ENCODE measurements at places on chromosomes 5 and 9. TPM values are rescaled to one million over a fixed set of nuclear protein-coding genes. Genes with fewer than 3 reads are reported as not detected.

- no peak for DNase-seq
- H3K27me3 ChIP-seq: no peaks in the 10 kb centered on the region
- H3K36me3 ChIP-seq: no peaks in the 10 kb centered on the region
- peaks cover 6% of the 10 kb centered on the region for H3K4me1 ChIP-seq
- no peak overlapping the region for H3K4me3 ChIP-seq
These were observed 16.0 kb downstream of the SLC36A1 start for GRCh38 chr5:151463137-151464029.

- no peaks in the 10 kb centered on the region for H3K36me3 ChIP-seq
- no peak overlapping the region for H3K4me3 ChIP-seq
These were observed 55.3 kb downstream of the RPS23 start for GRCh38 chr5:82222597-82223574.

GRCh38 chr5:171702135-171702770 is 83.4 kb upstream of the SMIM23 start:
- peaks cover 20% of the 10 kb centered on the region for H3K27me3 ChIP-seq
- H3K36me3 ChIP-seq: no peaks in the 10 kb centered on the region
- H3K4me1 ChIP-seq: no peaks in the 10 kb centered on the region

GRCh38 chr9:77961541-77961940 is 70.1 kb downstream of the GNAQ start:
- H3K36me3 ChIP-seq: no peaks in the 10 kb centered on the region
- no peak overlapping the region for H3K4me3 ChIP-seq
- no peak for DNase-seq
- peak overlapping the region; percentile 83 for H3K27ac ChIP-seq

DNA sequence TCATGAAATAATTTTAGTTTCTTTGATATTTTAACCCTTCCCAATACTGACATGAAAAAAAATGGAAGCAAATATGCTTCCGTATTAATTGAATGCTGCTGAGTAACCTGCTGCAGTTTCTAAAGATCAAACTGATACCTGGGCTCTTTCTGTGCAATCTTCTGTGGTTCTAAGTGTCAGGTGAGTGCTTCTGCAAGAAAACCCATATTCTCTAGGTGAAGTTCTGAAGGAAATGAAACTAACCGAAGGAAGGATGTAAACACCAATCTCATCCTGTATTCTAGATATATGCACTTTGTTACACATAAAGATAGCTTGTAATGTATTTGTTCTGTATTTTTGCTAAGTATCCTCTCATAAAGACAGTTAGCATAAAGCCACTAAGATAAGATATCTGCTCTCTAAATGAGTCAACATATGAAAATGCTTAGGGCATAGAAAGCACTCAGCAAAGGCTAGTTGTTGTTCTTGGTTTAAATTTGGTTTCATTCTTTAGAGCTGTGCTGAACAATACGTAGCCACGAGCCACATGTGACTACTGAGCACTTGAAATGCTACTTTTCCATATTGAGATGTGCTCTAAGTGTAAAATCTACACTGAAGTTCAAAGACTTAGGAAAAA is 52.0 kb downstream of the ITGA2 start:
- no peak for DNase-seq
- H3K4me3 ChIP-seq: peak overlapping the region; percentile 72
- H3K36me3 ChIP-seq: no peaks in the 10 kb centered on the region
- H3K27me3 ChIP-seq: peaks cover 20% of the 10 kb centered on the region
- H3K27ac ChIP-seq: peak overlapping the region; percentile 22

DNA sequence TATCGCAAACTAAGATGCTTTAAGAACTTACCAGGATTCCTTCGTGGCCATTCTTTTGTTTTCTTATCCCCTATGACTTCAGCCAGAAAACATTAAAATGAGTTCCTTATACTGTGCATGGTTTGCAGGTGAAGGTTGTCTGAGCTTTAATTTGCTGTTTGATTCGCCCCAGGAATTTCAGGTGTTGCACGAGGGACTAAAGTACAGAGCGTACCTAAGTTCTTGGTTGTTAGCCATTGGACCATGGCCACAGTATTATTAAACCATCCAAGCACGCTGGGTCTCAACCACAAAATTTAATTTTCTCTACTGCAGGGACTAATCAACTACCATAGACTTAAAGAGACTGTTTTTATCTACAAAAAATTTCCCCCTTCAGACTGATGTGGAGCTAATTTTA is 208.4 kb upstream of the MPDZ start:
- H3K4me1 ChIP-seq: no peaks in the 10 kb centered on the region
- no peaks in the 10 kb centered on the region for H3K36me3 ChIP-seq
- H3K27ac ChIP-seq: no peak overlapping the region
- H3K27me3 ChIP-seq: no peaks in the 10 kb centered on the region
- H3K4me3 ChIP-seq: no peak overlapping the region
- no peak for DNase-seq

- no peaks in the 10 kb centered on the region for H3K4me1 ChIP-seq
- no peak overlapping the region for H3K4me3 ChIP-seq
- no peak overlapping the region for H3K27ac ChIP-seq
- H3K27me3 ChIP-seq: peaks cover 7% of the 10 kb centered on the region
These were observed 49.4 kb upstream of the COL5A1 start for GRCh38 chr9:134592018-134592818.

GRCh38 chr9:25094518-25094917 is 548.8 kb upstream of the IZUMO3 start:
- no peak for DNase-seq
- H3K36me3 ChIP-seq: no peaks in the 10 kb centered on the region
- H3K27ac ChIP-seq: no peak overlapping the region
- H3K4me1 ChIP-seq: no peaks in the 10 kb centered on the region

DNA sequence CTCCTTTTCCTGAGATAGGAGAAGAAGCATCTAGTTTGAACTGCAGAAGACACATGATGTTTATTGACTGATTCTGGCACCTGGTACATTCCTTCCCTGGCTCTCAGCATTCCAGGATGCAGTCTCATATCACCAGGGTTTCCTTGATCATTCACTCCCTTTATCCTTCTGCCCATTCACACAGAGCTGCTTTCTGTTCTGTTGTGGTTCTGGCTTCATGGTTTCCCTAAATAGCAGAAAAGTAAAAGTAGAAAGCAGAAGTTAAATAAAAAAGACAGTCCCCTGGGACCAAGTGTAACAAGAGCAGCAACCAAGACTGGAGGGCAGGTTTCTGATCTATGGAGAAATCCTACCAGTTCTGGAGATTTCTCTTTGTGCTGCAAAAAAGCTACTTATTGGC is 3.2 kb downstream of the IFNA8 start:
- no peaks in the 10 kb centered on the region for H3K4me1 ChIP-seq
- no peak overlapping the region for H3K27ac ChIP-seq
- no peak overlapping the region for H3K4me3 ChIP-seq
- no peak for DNase-seq

DNA sequence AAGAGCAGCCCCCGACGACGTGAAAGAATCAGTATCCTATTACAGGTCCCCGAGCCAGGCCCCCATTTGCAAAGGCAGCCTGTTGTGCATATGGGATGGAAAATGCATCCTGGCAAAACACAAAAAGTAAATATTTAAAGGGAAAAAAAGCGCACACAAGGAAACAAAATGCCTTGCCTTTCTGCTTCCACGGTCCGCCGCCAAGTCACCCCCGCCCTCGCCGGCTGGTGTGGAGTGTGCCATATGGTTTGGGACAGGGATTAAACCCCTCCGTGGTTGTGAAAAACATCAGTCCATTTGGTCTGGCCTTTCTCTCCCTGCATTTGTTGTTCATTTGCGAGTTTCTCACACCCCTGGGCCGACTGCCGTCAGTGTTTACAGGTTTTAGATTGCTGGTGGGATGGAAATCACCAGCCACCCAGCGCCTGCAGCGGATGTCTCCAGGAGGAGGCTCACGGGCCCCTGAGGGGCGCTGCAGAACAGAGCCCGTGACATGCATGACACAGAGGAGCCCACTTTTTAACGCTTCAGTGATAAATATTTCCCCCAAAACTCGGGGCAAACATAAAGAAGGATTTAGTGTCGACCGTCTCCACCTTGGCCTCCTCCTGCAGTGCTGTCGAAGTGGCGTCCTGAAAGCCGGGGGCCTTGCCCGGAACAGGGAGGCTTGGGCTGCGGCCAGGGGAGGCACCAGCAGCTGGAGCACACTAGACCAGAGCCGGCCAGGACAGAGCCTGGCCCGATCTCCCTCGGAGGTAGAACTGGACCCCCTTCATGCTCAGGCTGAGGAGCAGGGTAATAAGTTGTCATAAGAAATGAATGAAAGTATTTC is 161.5 kb downstream of the HSD17B3 start:
- H3K4me1 ChIP-seq: peaks cover 9% of the 10 kb centered on the region
- no peak for DNase-seq
- H3K27me3 ChIP-seq: peaks cover 17% of the 10 kb centered on the region
- H3K4me3 ChIP-seq: no peak overlapping the region
- no peaks in the 10 kb centered on the region for H3K36me3 ChIP-seq

GRCh38 chr5:154756009-154756867 is 1.1 kb downstream of the LARP1 start:
- peak overlapping the region; percentile 82 for H3K4me3 ChIP-seq
- peaks cover 48% of the 10 kb centered on the region for H3K4me1 ChIP-seq
- H3K27ac ChIP-seq: peak overlapping the region; percentile 78
- H3K27me3 ChIP-seq: no peaks in the 10 kb centered on the region

DNA sequence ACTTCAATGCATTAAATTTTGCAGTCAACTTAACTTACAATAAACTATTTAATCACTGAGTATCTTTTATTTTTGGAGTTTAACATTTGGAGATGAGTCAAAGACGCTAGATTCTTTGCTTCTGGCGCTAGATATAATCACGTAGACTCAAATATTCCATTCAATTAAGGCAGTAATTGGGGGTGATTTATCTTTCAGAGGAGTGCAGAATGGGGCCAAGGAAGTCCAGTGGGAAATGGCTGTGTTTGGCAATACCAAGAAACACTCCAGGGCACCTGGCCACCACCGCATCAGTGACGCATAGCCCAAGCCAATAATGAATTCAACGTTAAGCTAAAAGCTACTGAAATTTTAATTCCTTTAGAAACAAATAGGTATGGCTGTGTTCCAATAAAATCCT is 81.2 kb downstream of the PHAX start:
- DNase-seq: no peak
- H3K4me3 ChIP-seq: no peak overlapping the region
- H3K4me1 ChIP-seq: peaks cover 52% of the 10 kb centered on the region
- no peaks in the 10 kb centered on the region for H3K36me3 ChIP-seq
- peaks cover 7% of the 10 kb centered on the region for H3K27me3 ChIP-seq
- H3K27ac ChIP-seq: no peak overlapping the region

GRCh38 chr9:85536514-85536913 is 205.2 kb downstream of the AGTPBP1 start:
- no peaks in the 10 kb centered on the region for H3K27me3 ChIP-seq
- no peak overlapping the region for H3K4me3 ChIP-seq
- peaks cover 9% of the 10 kb centered on the region for H3K4me1 ChIP-seq
- H3K36me3 ChIP-seq: no peaks in the 10 kb centered on the region

GRCh38 chr9:82763656-82764055 is 299.3 kb downstream of the RASEF start:
- H3K27ac ChIP-seq: no peak overlapping the region
- DNase-seq: no peak
- no peaks in the 10 kb centered on the region for H3K36me3 ChIP-seq
- H3K4me1 ChIP-seq: no peaks in the 10 kb centered on the region
- no peak overlapping the region for H3K4me3 ChIP-seq

DNA sequence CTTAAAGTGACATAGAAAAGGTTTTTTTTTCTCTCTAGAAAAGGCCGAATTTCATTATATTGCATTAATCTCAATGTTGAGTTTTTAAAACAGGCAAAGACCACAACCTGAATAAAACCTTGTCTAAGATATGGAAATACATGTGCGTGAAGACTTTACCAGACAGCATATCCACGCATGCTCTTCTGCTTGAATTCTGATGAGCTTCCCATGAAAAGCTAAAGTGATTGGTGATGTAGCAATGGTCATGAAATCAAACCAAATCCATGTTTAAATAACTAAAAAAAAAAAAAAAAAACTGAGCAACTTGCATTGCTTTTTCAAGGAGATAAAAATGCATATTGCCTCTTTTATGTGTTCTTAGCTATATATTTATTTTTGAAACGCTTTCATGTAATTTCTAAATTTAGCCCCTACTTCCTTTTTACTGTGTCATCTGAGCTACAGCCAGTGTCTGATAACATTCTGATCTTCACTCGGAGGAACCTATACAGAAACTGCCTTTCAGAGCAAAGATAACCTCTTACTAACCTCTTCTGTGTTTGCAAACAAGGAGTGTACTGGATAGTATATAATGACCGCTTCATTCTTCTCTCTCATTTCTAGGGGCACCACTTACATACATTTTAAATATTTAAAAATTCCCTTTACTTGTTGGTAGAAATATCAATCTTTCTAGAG is 179.1 kb upstream of the GNA14 start:
- H3K4me1 ChIP-seq: peaks cover 22% of the 10 kb centered on the region
- DNase-seq: no peak
- no peaks in the 10 kb centered on the region for H3K27me3 ChIP-seq
- H3K27ac ChIP-seq: no peak overlapping the region
- no peaks in the 10 kb centered on the region for H3K36me3 ChIP-seq

DNA sequence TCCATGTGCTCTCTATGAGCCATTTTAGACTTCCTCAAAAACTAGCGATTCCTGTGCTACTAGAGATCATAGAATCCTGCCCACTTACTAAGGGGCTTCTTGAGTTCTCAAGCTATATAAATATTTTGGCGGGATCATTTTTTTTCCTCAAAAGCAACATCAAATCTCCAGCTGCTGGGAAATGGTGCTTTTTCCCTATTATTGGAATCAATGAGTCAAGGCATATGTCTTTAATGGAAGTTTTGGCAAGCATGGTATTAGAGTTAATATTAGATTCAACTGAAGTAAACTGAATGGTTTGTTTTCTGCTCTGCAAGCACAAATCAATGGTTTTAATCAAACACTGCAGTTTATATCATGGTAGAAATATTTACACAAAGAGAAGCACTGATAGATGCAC is 369.9 kb upstream of the PTGER4 start:
- H3K27ac ChIP-seq: no peak overlapping the region
- peaks cover 32% of the 10 kb centered on the region for H3K4me1 ChIP-seq
- no peak overlapping the region for H3K4me3 ChIP-seq
- no peaks in the 10 kb centered on the region for H3K36me3 ChIP-seq
- no peaks in the 10 kb centered on the region for H3K27me3 ChIP-seq
- no peak for DNase-seq

- no peak overlapping the region for H3K27ac ChIP-seq
- H3K27me3 ChIP-seq: no peaks in the 10 kb centered on the region
- no peak overlapping the region for H3K4me3 ChIP-seq
- DNase-seq: no peak
- no peaks in the 10 kb centered on the region for H3K4me1 ChIP-seq
- no peaks in the 10 kb centered on the region for H3K36me3 ChIP-seq
These were observed 256.3 kb downstream of the KIAA0825 start for GRCh38 chr5:94361832-94362796.

DNA sequence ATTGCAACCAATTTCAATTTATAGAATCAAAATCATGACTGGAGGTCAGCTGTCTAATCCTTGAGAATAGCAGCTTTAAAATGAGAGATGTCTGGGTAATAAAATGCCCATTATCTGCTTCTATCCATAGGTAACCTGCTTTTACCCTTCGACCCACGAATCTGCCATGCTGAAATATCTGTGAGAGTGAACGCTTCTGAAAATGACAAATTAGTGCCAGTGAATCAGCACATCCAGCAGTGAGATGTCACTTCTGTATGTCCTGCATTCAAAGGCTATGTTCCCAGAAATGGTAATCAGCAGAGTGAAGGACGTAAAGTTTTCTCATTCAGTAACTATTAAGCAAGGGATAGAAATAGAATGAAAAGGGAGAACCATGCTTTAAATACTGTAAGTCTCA is 532.4 kb upstream of the ITGA1 start:
- no peak for DNase-seq
- no peaks in the 10 kb centered on the region for H3K27me3 ChIP-seq
- H3K36me3 ChIP-seq: no peaks in the 10 kb centered on the region
- H3K4me3 ChIP-seq: no peak overlapping the region
- H3K4me1 ChIP-seq: no peaks in the 10 kb centered on the region

The GRM6 gene
- total RNA-seq: not detected

The PCDHGA6 gene
- 0.16 TPM for total RNA-seq

The PPP3R2 gene
- total RNA-seq: not detected

The MLANA gene
- total RNA-seq: not detected

Data from activated T-cell treated with anti-CD3 and anti-CD28 coated beads, Interleukin-2, amount 50 U/mL, for 72 hours (primary cell).